ENCODE measurements at places on chromosomes 7 and 10. TPM values are rescaled to one million over a fixed set of nuclear protein-coding genes. Genes with fewer than 3 reads are reported as not detected.

Gene TUBB8
- not detected for total RNA-seq

Gene COL13A1
- total RNA-seq: 1.1 TPM

Gene EVX1
- total RNA-seq: not detected

Gene TEX47
- total RNA-seq: not detected

Gene NME8
- not detected for total RNA-seq

Gene TMEM176A
- not detected for total RNA-seq

Gene IGFBP1
- 0.22 TPM for total RNA-seq

- no peak for DNase-seq
Observed at GRCh38 chr7:122311050-122311700, 6.6 kb upstream of the FEZF1 start.

DNA sequence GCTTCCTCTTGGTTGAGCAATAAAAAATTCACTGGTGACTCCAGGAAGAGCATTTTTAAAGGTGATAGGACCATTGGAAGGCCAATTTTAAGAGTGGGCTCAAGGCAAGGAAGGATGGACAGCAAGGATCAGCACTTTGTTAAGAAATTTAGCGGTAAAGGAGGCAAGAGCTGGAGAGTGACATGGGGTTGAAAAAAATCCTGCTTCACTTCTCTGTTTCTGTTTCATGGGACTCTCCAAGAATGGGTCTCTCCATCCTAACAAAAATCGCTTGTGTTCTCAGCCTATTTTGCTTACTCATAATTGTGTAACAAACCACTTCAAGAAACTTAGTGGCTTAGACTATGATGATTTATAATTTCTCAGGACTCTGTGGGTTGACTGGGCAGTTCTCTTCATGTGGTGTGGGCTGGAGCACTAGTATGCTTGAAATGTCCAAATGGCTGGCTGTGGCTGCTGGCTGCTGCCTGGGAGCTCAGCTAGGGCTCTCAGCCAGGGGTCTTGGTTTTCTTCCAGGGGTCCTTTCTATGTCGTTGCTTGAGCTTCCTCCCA is 59.8 kb upstream of the ZNRF2 start:
- peak; percentile 88 for DNase-seq

DNA sequence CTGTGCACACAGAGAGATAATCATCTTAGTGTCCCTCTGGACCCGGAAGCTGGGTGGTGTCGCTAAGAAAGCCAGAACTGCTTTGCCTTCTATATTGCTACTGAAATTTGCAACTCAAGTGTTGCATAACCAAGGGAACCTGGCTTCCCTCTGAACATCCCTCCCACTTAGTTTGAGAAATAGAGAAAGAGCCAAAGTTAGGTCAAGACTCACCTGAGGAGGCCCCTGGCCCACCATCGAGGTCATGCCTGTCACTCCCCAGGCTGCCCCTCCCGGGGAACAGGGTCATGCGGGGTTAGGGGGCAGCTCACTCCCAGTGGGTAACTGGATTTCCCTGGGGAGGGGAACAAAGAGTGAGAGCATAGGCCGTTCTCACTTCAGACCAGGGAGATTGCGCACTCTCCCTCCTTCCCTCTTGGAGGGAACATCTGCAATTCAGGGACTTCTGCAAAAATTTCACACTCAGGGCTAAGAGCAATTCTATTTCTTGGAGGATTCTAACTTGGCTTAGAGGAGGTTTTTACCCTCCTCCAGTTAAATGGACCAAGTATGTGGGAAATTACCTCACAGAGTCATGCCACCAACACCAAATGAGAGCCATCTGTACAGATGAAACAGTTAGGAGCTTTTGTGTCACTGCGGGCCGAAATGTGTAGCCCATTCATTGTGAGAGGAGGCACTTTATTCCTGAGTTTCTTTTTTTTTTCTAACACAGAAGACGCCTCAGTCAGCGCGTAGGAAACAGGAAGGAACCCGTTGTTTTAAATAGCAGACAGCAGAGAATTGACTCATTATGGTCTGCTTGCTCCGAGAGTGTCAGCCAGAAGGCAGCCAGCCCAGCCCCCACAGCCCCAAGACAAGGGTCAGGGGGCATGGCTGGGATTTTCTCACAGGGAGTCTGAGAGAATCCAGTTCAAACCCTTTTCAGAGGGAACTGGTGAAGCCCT is 221.3 kb downstream of the ARHGAP12 start:
- peak; percentile 68 for DNase-seq

DNA sequence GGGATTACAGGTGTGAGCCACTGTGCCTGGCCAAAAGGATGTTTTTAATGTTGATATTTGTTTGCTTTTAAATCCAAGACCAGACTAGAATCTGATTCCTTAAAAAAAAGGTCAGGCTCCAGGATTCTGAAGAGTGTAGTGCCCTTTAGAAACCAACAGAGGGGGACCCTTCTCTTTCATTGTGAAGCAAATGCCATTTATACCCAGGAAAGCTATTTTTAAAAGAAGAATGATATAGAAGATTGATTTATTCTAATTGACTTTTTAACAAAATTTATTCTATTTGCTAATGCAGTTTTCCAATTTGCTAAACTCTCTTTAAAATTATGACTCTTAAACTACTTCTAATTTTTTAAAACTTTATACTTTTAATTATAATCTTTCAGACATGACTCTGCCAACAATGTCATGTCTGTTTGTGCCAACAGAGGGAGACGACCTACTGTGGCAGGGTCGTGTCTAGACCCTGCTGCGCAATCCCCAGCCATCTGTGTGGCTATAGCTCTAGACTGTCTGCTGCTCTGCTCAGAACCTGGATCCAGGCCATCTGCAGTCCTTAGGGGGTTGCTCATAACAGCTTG is 201.0 kb upstream of the IMMP2L start:
- peak; percentile 59 for DNase-seq

- no peak for DNase-seq
Observed at GRCh38 chr7:151551820-151552219, 32.1 kb upstream of the RHEB start.

DNA sequence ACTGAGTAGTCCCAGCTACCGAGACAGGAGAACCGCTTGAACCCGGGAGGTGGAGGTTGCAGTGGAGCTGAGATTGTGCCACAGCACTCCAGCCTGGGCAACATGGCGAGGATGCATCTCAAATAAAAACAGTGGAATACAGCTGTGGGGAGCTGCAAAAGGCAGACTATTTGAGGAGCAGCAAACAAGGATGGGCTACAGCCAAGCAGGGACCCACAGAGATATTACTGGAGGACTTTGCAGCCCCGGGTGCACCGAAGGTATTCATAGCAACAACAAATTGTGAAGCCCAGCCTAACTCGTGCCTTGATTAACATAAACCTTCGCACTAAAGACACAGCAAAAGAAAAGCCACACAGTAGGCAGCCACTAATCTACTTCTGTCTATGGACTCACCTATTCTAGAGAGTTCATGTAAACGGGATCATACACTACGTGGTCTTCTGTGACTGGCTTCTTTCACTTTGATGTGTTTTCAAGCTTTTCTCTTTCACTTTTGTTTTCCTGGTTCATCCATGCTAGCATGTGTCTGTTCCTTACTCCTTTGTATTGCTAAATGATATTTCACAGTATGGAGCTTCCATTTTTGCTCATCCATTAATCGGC is 34.0 kb downstream of the PODXL start:
- no peak for DNase-seq

DNA sequence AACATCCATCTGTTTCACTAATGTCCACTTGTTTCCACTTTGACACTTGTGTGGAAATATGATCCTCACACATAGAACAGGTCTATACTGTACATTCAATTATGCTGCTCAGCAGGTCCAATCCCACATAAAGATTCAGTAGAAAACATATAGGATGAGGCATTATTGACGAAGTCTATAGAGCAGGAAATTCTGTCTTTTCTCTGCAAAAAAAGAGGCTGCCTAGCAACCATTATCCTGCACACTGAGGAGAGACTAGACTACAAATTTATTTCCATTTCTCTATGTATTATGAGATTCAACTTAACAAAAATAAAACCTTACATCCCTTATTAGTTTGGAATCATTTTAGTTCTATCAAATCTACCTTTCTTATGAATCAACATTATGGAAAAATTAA is 204.6 kb upstream of the POM121L12 start:
- DNase-seq: no peak

- no peak for DNase-seq
Observed at GRCh38 chr10:32923134-32923533, 34.9 kb downstream of the ITGB1 start.

DNA sequence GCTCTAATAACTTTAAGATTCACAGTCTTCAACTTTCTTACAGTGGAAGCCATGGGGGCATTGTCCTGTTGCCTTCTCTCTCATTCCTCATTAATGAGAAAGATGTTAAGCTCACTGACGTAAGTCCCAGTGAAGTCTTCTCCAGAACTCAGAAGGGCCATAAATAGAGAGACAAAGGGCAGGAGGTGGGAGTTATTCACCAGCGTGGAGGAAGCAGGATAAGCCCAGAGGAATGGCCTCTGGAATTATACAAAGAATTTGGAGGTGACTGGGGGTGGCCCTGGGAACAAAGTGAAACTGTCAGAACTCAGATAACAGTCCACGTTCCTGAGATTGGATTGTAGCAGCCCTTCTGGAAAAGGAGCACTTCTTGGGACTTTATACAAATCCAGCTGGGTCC is 52.4 kb downstream of the SORBS1 start:
- DNase-seq: no peak

DNA sequence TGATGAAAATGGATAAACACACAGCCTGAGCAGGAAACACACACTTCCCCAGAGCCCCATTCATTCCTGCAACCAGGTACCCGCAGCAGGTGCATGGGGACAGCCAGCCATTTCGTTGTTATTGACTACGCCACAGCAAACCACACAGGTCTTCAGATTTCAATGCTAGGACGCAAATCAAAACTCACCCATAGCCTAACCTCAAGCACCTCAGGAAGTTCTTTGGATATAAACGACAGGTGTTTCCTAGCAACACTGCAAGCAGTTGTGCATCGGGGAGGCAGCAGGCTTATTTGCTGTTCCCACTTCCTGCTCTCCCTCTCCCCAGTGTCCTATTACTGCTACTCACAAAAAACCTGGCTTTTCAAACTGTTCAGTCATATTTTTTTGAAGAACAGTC is 176.5 kb upstream of the FRMD4A start:
- DNase-seq: no peak

- no peak for DNase-seq
Observed at GRCh38 chr7:41917-42565, 150.3 kb upstream of the FAM20C start.
